Activated CD4-positive, alpha-beta memory T cell treated with anti-CD3 and anti-CD28 coated beads, Interleukin-2, amount 10 ng/mL, durations not matched to agents 7 days and 5 days (primary cell): ENCODE measurements at places on chromosomes 5 and 9.

GRCh38 chr9:87425202-87425601 is 72.5 kb upstream of the DAPK1 start:
- H3K36me3 ChIP-seq: no peaks in the 10 kb centered on the region
- H3K4me1 ChIP-seq: no peaks in the 10 kb centered on the region
- no peak overlapping the region for H3K27ac ChIP-seq

- H3K27ac ChIP-seq: no peak overlapping the region
- peaks cover 12% of the 10 kb centered on the region for H3K36me3 ChIP-seq
- DNase-seq: no peak
- no peak overlapping the region for H3K4me3 ChIP-seq
Observed at GRCh38 chr5:96691503-96692303, 29.5 kb downstream of the CAST start.

DNA sequence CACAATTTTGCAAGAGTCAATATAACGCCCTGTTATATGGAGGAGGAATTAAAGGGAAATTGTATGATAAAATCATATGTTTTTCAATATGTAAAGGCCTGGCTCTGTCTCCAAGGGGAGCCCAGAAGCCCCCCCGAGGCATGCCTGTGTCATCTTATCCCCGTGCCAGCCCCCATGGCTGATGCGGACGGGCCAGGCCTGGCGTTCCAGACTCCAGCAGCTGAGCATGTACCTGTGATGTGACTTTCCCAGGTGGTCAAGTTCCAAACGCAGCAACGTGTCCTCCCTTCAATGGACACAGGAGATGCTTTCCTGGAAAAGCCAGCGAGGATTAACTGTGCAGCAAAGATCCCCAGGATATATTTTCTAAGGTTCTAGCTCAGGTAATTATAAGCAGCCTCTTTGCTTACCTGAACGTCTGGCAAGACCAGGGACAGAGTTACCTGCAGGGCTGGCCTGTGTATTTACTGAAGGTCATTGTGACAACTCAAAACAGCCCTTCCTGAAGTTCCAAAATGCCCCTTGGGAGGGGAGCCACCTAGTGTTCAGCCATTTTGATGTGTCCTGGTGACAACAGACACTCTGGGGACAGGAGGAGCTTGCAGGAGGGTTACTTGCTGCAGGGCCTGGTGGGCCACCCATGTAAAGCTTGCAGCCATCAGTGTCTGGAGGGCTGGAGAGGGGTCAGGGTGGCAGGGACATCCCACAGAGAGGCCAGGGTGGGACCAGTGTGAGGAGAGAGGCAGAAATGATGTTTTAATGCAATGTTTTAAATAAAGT is 53.3 kb upstream of the RNU6ATAC start:
- DNase-seq: peak; percentile 24
- H3K27me3 ChIP-seq: no peaks in the 10 kb centered on the region
- H3K36me3 ChIP-seq: no peaks in the 10 kb centered on the region
- H3K27ac ChIP-seq: no peak overlapping the region
- no peak overlapping the region for H3K4me3 ChIP-seq

- DNase-seq: no peak
- no peak overlapping the region for H3K4me3 ChIP-seq
- H3K36me3 ChIP-seq: peaks cover 47% of the 10 kb centered on the region
- H3K27me3 ChIP-seq: no peaks in the 10 kb centered on the region
- H3K4me1 ChIP-seq: peaks cover 57% of the 10 kb centered on the region
- no peak overlapping the region for H3K27ac ChIP-seq
Observed at GRCh38 chr5:78288246-78288645, 6.3 kb downstream of the AP3B1 start.
